Astrocyte of the spinal cord (primary cell): ENCODE measurements at places on chromosomes 3 and 15.
A peak's percentile ranks its signal among the peaks of the same experiment; 100 is the strongest.

- no peak for DNase-seq
Measured at GRCh38 chr3:185760550-185760949, 64.3 kb downstream of the IGF2BP2 start.

DNA sequence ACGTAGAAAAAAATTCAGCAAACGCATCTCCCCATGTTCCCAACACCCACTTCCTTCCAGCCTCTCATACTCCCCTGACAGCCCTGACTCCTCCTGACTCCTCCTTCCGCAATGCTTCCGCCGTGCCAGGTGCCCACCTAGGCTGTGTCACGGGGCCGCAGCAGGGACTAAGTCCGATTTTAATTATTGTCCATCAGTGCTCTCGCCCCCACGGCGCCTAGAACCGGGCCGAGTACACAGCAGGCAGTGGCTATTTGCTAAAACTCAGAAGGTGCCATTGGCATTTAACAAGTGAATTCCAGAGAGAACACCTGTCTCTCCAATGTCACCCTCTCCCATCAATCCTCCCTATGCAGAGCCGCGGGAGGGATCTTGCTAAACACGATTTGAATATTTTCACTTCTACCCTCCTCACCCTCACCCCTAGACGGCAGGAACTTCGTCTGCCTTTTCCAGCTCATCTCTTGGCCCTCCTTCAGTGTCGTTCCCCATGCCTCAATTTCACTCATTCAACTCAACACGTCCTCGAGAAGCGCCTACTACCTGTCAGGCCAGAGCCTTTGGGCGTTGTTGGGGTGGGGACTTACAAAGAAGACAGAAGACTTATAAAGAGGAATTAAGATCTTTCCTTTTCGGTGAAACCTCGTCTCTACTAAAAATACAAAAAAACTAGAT lies 11.5 kb upstream of the SHF start:
- DNase-seq: peak; percentile 41

- peak; percentile 38 for DNase-seq
Measured at GRCh38 chr3:156685198-156685597, 10.8 kb downstream of the TIPARP start.

GRCh38 chr3:30258426-30259392 lies 347.7 kb upstream of the TGFBR2 start:
- peak; percentile 51 for DNase-seq

GRCh38 chr3:15810702-15811101 lies 12.9 kb upstream of the ANKRD28 start:
- DNase-seq: no peak

DNA sequence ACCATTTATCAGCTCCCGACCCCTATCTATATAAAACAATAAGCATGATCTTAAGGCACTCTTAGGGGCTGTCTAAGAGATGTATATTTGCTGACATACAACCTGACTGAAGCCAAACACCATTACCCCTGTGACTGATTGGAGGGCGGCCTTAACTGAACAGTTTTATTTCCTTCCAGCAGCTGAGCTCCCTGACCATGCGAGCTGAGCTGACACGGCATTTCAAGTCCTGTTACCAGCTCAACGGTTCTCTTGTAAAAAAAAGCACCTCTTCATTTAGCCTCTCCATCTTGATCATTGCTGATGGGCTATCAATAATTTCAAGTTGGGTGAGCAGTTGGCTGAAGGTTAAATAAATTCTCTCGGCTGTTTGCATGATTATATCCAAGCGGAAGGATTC lies 33.4 kb upstream of the BNIP2 start:
- DNase-seq: no peak

GRCh38 chr15:83886321-83886720 lies 232.4 kb downstream of the ADAMTSL3 start:
- no peak for DNase-seq

- no peak for DNase-seq
Measured at GRCh38 chr3:45872569-45872968, 13.8 kb upstream of the CCR9 start.

DNA sequence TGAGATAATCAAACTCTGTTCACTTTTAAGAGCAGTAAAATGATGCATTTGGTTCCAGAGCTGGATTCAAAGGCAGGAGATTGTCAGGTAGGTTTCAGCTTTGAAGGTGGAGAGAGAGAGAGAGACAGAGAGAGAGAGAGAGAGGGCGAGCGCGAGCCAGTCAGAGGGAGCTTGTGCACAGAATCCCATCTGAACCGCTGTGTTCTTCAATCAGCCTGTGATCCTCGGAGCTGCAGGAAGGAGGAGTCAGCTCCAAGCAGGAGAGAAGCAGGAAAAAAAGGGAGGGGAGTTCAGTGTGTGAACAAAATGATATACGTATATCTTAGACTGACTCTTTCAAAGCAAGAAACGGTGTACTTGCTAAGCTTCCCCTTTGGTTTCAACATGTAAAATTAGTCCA lies at the start of gene GPR149:
Gene GPR149, minus strand, starts transcription at position 177 of the 400 bp plus-strand sequence. CDS start 575 bp downstream, outside the sequence.
- DNase-seq: no peak

DNA sequence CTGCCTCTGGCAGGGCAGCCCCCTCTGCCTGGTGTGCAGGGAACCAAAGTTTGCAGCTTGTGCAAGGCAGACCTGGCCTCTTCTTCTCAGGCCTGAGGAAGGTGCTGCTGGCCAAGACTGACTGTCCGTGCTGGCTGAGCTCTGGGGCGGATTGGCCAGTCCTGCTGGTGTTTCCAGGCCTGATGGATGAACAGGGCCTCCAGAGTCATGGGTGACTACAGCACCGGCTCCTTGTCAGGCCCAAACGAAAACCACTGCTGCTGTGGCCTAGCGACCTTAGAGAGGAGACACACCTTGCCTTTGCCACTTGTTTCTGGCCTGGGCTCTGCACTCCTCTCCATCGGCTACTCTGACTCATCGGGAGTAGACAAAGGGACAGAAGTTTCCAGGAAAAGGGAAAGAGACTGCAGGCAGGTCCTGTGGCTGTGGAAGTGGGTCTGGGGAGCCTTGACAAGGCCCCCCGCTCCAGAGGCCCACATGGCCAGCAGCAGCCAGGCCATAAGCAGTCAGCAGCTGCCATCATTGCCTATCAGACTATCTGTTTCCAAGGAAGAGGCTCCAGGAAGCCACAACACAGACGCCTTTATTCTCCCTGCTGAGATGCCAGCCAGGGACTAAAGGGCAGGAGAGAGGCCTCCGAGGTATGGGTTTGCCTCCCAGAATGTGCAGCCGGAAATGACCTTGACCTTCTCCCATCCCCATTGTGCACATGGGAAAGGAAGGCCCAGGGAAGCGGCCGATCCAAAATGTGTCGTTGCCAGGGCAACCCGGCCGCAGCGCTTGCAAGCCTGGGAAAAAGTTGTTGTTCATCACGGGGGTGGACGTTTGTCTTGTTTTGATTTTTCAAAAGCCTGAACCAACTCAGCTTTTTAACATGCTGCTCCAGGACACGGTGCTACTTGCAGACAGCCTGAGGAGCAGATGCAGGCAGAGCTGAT lies 160.5 kb downstream of the CHSY1 start:
- DNase-seq: peak; percentile 90

DNA sequence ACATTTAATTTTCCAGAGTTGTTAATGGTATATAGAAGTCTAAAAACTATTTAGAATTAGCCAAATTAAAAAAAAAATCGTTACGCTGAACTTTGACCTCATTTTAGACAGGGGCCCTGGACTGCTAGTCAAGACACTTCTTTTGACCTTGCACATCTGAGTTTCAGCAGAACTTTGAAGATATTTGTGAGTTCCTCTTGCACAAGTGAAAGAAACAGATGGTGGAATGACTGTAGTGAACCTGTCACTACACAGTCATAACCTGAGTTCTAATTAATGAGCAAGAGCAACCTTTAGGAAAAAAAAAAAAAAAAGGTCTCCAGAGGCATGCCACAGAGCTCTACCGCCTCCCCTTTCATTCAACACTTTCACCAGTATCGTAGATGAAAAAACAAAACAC lies 5.3 kb downstream of the MYO5C start:
- no peak for DNase-seq

- DNase-seq: no peak
Measured at GRCh38 chr3:129349791-129350190, 71.1 kb downstream of the HMCES start.

GRCh38 chr3:45241206-45241605 lies 15.1 kb upstream of the TMEM158 start:
- no peak for DNase-seq

DNA sequence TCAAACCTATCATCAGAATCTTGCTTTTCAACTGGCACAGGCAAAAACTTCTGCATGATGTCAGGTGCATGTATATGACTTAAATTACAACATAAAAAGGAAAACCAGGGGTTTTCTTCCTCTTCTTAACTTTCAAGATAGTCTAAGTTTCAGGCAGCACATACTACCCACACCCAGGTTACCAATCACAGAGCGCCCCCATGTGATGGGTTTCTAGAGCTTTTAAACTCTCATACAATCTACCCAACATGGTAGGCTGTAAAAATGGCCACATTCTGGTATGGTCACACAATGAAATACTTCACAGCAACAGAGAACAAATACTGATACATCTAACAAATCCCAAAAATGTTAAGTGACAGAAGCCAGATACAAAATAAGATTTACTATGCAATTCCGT lies 7.4 kb downstream of the MESD start:
- no peak for DNase-seq

GRCh38 chr15:95970326-95970725 lies 360.2 kb upstream of the NR2F2 start:
- no peak for DNase-seq

GRCh38 chr15:73712107-73712506 lies 27.9 kb downstream of the CD276 start:
- no peak for DNase-seq

GRCh38 chr3:70532806-70533205 lies 220.4 kb upstream of the MDFIC2 start:
- DNase-seq: no peak

DNA sequence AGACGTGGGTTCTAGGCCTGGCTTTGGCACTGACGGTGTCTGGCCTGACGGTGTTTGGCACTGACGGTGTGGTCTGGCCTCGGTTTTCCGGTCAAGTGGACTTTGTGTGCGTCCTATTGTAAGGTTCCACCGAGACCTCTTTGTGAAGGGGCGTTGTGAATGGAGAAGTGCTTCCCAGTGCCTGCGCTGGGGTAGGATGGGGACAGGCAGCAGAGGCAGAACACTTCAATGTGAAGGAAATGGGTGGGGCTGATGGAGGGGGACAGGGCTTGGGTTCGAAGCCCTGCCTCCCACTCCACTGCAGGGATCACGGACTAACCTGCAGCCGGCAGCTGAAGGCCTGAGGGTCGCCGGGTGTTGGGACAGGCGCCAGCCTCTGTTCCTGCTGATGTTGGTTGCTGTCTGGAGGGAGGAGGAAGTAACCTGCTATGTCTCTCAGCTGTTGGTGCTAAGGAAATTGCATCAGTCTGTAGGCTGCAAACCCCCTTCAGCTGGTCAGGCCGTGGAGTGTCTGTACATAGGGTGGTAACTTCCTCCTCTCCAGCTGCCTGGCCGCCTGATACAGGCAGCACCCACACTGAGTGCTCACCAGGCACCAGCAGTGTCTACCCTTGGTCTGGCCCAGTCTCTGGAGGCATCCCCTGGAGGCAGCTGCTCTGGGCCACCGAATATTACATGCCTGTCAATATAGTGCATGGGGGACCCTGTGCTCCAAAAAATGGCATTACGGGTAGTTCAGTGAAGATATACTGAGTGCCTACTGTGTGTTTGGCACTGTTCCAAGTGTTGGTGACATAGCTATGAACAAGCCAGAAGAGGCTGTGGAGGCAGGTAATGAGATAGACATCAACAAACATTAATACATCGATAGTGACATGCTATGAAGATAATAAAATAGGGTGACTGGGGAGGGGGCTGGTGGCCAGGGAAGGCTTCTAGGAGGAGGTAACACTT lies 1.1 kb downstream of the TM6SF1 start:
- peak; percentile 48 for DNase-seq

GRCh38 chr15:100174159-100174903 lies 167.4 kb downstream of the ADAMTS17 start:
- DNase-seq: no peak

DNA sequence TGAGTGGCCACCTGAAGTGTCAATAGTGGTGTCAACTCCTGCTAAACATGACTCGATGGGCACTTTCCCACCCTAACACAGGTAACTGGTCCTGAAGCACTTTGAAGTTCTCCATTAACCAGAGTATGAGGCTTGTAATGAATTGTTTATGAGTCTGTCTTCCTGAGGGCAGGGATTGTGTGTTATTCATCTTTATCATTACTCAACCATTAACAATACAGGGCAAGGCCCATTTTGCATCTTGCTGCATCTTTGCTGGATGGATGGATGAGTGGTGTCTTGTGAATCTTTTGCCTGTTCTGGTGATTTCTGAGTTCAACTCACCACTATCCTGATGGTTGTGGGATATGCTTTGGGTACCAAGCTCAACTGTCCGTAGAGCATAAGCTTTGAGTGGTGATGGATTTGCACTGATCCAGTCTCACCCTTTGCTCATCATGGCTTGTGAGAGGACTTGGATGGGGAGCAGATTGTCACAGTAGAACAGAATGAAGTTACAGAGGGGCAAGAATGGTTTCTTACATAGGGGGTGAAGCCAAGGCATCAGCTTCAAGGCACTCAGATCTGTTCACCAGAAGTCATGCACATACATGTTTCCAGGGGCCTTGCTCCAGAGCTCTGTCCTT lies 22.3 kb upstream of the EPB42 start:
- no peak for DNase-seq

GRCh38 chr3:164095279-164095678 lies 983.0 kb downstream of the SI start:
- no peak for DNase-seq

DNA sequence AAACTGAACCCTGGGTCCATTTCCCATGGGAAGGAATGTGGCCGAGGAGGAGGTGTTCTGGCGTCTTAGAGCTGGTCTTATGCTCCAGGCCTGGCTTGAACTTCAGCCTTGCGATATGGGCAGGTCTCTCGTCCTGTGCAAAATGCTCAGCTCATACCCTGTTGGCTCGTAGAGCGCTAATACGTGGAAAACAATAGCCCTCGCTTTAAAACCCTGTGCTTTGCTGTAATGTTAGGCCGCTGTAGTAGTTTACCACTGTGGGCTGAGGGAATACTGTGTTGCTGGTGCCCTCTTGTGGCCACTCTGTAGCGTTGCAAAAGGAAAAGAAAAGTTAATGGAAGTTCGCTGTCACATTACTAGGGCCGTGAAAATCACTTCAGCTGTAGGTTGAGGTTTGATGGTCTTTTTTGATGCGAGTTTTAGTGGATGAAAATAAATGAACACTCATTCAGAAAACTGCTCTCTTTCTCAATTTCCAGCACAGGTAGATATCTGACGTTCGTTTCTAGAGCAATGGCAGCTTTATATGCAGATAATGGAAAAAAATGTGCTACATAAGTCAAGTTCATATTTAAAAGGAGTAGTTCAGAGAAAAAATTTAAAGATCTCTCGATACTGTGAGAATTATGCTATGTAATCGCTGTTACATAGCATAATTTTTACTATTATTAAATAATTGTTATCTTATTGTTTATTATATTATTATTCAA lies 92.9 kb downstream of the MCTP2 start:
- DNase-seq: peak; percentile 63
